Hippocampal formation (tissue), 2 donors: ENCODE measurements at places on chromosomes 2 and 18.

DNA sequence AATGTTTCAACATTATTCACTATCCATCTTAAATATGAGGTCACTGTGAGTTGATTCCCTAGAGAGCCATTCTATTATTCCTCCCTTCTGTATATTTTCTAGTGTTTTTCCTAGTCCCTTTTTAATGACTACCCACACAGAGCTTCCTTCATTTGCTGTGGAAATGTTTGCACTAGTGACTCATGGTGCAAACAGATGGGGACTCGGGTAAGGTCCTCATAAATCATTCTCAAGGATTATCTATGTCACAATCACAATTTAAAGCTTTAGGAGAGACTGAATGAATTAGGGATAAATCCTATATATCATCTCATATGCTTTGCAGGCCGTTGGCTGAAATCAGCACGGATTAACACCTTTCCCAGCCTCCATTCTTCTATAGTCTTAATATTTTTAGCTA lies 159.6 kb downstream of the DCC start:
- no peak for DNase-seq

GRCh38 chr18:62574776-62575175 lies 52.0 kb downstream of the ZCCHC2 start:
- no peak for DNase-seq

- no peak for DNase-seq
These were observed 62.2 kb downstream of the INPP4A start for GRCh38 chr2:98506881-98507280.

DNA sequence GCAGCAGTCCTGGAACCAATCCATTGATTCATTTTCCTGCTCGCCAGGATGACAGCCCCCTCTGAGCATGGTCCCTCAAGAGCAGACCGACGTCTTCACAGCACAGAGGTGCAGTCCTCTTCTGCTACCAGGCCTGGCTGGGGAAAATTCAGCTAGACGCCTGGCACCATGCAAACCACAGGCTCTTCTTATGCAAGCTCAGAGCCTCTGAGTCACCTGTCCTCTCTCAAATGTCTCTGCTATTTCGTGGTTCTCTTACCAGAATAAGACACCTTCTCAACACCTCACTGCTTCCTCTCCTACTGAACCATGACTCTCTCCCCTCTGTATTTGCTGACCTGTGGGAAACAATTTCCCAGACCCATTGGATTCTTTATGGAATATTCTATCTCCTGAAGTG lies 79.8 kb upstream of the CYRIA start:
- DNase-seq, result no peak

GRCh38 chr2:68594674-68595492 lies 48.5 kb upstream of the PROKR1 start:
- no peak for DNase-seq

GRCh38 chr2:240816584-240817495 lies 3.2 kb downstream of the KIF1A start:
- no peak for DNase-seq

- DNase-seq, result no peak
These were observed 108.9 kb upstream of the KLF7 start for GRCh38 chr2:207274530-207275189.

GRCh38 chr2:156810094-156810493 lies 373.9 kb downstream of the GPD2 start:
- no peak for DNase-seq

- DNase-seq, result no peak
These were observed 22.5 kb downstream of the LPIN1 start for GRCh38 chr2:11768946-11769345.

- no peak for DNase-seq
These were observed 1.7 kb upstream of the HS6ST1 start for GRCh38 chr2:128320192-128320905.

- DNase-seq, result no peak
These were observed 23.7 kb downstream of the TIMM21 start for GRCh38 chr18:74171910-74172606.

- no peak for DNase-seq
These were observed 300.0 kb downstream of the PDE11A start for GRCh38 chr2:177772529-177772928.

- no peak for DNase-seq
These were observed 37.7 kb upstream of the SMAD2 start for GRCh38 chr18:47968006-47968676.

DNA sequence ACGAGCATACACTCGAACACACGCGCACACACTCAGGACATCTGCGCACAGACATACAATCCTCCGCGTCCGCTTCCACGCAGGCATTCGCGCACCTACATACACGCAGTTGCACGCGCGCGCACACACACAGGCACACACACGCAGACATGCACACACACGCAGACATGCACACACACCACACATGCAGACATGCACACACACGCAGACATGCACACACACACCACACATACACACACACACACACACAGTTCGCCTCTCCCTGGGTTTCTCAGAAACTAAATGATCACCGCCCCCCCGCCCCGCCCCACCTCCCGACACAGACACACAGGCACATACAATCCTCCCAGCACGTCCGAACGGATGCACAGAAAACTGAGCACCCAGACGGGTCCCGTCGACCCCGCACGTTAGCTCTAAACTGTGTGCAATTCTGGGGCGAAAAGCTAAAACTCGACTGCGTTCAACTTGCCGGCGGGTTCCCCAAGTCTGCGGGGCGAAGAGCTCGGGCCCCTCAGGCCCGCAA lies 1.0 kb downstream of the EPHA4 start:
- no peak for DNase-seq

DNA sequence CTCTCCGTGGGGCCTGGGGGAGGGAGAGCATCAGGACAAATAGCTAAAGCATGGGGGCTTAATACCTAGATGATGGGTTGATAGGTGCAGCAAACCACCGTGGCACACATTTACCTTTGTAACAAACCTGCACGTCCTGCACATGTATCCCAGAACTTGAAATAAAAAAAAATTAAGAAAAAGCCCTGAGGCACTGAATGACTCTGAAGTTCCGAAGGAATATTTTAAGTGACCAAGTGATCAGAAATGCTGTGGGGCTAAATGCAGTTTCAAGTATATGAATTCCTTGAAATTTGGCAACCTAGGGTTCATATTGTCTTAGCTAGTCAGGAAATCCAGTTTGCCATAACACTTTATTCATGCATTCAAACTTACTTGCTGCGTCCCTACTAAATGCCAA lies 127.5 kb downstream of the MC4R start:
- DNase-seq, result no peak

- no peak for DNase-seq
These were observed 544 bp downstream of the DNAJC27 start for GRCh38 chr2:24971286-24971535.

- no peak for DNase-seq
These were observed 3.0 kb downstream of the SIX2 start for GRCh38 chr2:45006041-45006941.

DNA sequence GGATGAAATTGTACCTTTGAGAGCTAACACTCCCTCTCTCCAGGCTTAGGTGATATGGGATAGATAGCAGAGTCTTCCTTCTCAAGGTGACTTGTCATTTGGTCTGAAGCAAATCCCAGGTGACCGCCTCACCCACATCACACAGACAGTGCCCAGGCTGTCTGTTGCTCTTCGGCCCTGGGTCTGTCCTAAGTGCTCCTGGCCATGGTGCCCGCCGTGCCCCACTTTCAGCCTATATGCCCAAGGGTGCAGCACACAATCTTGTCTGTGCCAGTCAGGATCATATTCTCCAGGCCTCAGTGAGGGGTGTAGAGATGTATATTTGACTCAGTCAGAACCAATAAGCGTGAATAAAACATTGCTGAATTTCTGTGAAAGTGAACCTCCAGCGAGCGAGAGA lies 326.8 kb downstream of the DYSF start:
- no peak for DNase-seq

GRCh38 chr2:127622561-127623387 lies 23.2 kb upstream of the GPR17 start:
- DNase-seq, result no peak

- no peak for DNase-seq
These were observed 33.1 kb upstream of the TTC39C start for GRCh38 chr18:23981369-23981980.

DNA sequence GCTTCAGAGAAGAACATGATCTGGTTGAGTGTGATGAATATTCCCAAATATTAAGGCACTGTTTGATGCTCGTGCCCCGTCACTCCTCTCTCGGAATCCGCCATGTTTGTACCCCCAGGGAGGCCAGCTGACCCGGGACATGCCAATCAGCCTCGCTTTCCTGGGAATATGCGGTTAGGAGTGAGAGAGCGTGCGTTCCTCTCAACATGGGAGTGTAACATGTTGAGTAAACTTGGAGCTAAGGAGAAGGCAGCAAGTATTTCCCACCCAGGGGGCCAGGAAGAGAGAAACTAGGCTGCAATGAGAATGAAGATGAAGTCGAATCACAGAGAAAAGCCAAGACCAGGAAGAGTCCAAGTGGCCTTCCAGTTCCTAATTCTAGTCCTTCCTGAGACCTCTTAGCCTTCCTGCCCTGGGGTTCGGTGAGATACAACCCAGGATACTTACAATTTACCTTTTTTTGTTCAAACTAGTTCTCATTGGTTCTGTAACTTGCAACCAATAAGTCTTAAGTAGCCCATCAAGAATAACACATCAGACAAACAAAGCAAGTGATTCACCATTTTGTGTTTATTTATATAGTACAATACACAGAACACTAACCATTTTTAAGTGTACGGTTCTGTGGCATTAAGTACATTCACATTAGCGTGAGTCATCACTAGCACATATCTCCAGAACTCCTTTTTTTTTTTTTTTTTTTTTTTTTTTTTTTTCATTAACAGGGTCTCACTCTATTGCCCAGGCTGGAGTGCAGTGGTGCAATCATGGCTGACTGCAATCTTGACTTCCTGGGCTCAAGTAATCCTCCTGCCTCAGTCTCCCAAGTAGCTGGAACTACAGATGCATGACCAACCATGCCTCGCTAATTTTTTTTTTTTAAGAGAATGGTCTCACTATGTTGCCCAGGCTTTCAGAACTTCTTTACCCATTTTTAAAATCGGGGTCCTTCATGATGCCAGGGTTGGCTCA lies 36.4 kb upstream of the SLC1A4 start:
- DNase-seq, result no peak

DNA sequence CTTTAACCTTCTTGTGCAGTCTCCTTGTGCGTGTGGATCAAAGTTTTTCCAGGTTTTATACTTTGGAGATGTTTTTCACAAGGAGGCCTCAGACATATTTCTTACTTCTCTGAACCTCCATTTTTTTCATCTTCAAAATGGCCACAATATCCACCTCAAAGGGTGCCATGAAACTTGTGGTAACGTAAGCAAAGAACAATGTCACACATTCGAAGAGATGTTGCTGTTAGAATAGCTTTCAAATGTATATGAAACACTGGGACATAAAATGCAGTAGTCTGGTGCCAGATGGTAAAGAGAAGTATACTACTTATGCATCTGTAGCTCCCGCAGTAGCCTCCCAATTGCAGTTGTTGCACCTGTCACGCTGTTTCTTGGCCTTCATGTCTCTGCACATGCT lies 2.6 kb upstream of the KRCC1 start:
- DNase-seq, result no peak

DNA sequence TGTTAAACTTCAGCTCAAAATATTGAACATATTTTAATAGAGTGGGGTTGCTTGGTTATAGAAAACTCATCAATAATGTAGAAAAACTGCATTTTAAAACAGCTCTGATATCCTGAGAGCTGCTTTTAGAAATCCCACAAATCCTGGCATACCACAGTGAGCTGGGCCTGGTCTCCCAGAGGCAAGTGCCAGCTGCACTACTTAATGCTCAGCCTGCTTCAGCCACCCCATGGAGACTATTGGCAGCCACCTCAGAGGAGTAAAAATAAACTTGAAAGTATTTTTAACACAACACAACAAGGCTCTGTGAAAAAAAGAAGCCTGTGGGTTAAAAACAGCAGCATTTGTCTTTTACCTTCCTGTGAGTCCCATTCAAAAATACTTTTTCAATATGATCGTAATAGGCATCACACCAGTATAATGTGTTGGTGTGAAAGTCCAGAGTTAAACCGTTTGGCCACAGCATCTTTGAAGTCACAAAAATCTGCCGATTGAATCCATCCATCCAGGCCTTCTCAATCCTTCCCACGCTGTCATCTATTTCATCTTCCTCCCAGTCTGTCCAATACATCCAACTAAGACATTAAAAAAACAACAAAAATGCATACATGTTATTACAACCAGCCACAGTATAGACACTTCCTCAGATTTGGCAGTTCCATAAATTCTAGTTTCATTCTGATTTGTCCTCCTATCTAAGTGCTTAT lies 1115.3 kb downstream of the LRP1B start:
- peak; percentile 13 for DNase-seq

GRCh38 chr18:12658426-12659138 lies 675 bp upstream of the SPIRE1 start:
- no peak for DNase-seq

DNA sequence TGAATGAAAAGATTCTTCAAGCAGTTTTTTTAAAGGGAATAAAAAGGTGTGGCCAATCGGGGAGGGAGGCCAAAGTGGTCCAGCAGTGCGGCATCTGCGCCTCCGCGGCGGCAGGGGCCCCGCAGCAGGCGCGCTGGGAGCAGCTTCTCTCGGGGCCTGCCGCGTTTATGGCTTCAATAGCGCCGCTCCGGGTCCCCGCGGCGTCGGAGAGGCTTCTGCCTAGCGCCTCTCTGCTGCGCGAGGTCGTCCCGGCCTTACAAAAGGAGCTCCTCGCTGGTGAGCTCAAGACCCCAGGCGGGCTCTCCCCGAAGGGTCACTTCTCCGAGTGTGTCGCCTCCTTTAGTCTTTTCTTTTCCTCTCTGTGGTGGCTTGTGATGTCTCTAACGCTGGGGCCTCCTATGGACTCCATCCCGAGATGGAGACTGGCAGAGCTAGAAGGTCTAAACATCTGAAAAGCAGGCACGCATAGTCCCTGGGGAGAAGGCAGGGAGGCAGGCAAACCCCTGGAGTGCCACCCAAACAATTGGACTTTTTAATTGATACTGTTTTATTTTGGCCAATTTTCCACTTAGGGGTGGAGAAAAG lies 67.1 kb downstream of the SUMO1 start:
- no peak for DNase-seq

DNA sequence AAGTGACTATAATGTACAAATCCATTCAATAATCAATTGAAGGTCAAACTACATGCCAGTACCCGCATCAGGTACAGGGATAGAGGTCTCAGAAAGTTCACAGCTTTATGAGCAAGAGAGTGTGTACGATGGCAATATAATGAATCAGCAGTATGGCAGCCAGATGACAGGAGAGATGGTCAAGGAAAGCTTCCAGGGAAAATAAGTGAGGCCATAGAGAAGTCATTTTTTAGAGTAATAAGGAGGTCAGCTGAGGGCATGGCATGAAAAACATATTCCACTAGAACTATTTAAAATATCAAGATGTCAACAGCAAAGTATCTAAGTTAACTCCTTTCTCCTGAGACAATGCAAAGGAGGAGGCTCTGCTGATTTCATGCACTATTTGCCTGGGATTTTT lies 108.0 kb downstream of the SLC8A1 start:
- no peak for DNase-seq

- DNase-seq, result no peak
These were observed 199.4 kb downstream of the IRS1 start for GRCh38 chr2:226600184-226600583.
